ENCODE measurements at places on chromosomes 6 and 20.

DNA sequence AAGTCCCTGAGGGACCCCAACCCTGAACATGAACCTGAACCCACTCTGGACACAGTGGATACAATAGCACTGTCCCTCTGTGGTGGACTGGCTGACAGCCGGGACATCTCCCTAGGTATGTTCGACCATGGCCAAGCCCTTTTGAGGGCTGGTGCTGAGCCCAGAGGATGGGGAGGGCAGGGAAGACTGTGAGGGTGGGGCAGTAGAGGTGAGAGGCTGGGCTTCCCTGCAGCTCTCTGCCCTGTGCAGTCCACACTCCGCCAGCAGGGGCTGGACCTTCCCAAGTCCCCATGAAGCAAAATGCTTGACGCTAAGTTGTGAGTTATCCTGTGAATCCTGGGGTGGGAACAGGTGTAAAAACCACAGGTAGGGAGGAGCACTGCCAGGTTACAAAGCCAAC lies 11.5 kb downstream of the LPIN3 start:
- no peak for DNase-seq

DNA sequence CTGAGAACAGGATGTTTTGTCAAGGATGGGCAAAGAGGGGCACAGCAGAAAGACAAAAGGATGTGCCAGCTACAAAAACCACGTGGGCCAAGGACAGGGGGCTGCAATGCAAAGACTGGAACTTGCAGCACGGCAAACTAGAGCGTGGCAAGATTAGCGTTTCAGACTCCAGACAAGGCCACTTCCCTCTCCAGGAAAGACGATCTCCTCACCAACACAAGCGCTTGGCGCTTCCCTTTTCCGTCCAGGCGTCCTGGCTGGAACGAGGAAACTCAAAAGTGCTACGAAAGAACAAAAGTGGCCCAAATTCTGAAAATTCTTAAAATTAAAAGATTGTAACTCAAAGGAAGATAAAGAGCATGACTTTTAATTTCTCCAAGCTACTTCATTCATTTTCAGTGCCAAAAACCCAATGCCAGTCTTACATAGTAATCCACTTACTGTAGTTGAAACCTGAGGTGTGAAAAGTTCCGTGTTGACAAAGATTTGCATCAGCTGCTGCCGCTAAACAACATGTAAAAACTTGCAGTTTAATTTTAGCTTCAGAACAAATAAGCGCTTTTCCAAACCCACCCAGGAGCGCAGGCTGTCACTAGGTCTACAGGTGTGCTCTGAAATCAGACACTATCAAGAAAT lies 207.1 kb upstream of the RREB1 start:
- DNase-seq, result peak; percentile 65

GRCh38 chr6:69784595-69785377 lies 12.0 kb downstream of the LMBRD1 start:
- no peak for DNase-seq

DNA sequence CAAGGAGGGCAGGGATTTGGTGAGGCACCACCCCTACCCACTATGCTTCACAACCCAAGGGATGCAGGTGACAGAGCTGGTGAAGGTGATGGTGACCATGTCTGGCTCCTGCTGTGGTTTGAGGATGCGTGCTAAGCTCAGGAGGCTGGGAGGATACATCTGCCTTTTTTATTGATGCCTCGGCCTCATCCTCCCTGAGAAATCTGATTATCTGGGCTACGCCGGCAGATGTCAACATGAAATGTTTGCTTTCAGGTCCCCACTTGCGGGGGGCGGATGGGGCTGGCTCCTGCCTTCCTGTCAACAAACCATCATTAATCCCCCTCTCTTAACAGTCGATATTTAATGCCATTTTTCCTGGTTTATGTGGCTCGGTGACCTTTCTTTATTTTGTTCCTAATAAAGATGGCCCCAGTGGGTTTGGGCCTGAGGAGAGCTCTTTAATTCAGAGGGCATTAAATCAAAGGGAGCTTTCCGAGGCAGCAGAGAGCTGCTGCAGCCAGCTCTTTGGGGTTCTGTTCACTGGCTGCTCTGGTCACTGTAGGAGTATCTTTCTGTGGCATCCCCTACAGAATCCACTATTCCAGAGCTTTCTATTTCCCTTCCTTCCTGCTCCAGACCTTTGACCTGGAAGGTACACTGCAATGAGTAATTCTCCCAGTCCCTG lies 33.5 kb upstream of the LRFN2 start:
- no peak for DNase-seq

DNA sequence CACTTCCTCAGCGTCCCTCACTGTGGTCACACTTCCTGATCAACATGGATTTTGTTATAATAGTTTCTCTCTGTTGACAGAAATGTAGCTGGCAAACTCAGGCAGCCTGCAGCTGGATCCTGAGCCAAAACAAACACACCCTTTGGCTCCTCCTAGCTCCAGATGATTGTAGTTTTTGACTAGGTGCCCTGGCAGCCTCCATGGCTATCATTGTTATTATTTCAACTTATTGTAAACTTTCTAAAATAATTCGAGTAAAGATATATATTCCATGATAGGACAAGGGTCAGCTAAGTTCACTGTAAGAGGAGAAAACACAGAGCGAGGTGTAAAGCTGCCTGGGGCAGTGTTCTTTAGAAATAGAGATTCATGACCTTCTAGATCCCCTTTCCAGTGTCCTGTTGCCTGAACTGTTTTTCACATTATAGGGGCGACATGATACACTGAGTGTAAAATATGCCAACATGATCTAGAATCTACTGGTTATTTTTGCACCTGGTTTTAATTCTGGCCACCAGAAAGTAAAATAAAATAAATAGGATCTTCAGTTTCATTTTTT lies 98.2 kb upstream of the HDGFL1 start:
- DNase-seq, result no peak

- no peak for DNase-seq
These were observed 146.5 kb downstream of the TBC1D32 start for GRCh38 chr6:121187833-121188200.

DNA sequence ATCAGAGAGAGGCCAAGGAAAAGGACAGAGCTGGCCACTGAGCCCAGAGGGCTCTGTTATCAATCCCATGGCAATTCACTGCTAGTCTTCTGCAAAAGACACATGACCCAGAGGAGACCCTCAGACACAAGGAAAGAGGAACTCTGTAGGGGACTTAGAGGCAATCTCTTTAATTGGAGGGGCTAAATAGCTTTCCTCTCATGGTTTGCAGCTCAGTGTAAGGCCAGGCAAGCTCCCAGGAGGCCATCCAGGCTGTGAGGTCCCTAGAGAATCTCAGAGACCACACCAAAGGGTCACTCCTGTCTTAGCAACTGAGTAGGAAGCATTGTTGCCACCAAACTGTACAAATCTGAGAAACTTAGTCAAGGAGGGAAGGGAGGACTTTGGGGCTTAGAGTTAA lies 10.0 kb upstream of the HLA-DOA start:
- no peak for DNase-seq

DNA sequence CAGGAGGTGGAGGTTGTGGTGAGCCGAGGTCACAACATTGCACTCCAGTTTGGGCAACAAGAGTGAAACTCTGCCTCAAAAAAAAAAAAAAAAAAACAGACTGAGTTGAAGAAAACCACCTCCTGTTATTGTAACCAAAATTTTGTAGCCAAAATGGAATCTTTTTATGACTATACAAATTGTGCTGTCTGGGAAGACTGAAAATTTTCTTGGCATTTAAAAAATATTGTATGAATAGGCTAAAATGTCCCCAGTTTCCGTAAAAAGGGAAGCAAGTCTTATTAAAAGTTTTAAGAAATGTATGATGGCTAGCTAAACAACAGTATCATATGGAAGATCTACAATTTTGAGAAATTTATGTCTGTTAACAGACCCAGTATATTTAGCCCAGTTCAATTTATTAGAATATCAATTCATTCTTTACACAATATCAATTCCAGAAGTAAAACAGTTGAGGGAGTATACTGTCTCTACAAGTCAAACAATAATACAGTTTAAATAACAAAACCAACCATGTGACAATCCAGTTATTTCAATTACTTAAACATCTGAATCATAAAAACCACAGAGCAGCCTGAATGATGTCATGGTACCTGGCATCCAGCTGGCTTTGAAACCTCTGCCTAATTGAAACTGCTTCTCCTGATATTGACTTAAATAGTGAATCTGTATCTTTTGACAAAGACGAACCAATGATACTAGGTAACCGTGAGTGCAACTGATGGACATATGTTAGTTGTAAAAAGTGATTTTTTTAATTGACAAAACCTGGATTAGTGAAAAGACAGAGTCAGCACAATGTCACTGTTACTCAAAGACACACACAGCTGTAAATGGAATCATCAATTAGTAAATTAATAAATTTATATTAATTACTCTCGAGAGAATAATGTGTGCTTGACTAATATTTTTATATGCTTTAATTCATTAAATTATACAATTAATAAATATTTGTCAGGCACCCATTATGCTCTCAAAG lies 166.6 kb upstream of the MARCKS start:
- peak; percentile 74 for DNase-seq

GRCh38 chr6:98777762-98778161 lies 56.6 kb upstream of the POU3F2 start:
- no peak for DNase-seq

DNA sequence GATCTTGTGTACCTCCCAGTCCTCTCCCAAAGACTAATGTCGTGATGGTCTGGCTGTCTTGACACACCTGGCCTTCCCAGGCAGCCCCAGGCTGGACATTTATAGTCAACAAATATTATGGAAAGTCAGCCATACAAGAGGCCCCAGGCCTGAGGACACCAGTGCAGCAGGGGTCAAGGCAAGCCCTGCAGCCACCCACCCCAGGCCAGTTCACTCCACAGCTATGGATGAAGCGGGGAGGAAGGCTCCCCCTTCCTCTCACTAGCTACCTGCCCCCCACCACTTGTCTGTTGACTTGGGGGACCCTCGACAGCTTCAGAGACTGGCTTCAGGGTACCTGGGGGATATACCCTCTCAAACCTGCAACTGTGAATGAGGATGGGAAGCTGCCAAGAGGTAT lies 132.1 kb downstream of the MRPL14 start:
- no peak for DNase-seq

- peak; percentile 94 for DNase-seq
These were observed 10.7 kb downstream of the MAPRE1 start for GRCh38 chr20:32830437-32830836.

DNA sequence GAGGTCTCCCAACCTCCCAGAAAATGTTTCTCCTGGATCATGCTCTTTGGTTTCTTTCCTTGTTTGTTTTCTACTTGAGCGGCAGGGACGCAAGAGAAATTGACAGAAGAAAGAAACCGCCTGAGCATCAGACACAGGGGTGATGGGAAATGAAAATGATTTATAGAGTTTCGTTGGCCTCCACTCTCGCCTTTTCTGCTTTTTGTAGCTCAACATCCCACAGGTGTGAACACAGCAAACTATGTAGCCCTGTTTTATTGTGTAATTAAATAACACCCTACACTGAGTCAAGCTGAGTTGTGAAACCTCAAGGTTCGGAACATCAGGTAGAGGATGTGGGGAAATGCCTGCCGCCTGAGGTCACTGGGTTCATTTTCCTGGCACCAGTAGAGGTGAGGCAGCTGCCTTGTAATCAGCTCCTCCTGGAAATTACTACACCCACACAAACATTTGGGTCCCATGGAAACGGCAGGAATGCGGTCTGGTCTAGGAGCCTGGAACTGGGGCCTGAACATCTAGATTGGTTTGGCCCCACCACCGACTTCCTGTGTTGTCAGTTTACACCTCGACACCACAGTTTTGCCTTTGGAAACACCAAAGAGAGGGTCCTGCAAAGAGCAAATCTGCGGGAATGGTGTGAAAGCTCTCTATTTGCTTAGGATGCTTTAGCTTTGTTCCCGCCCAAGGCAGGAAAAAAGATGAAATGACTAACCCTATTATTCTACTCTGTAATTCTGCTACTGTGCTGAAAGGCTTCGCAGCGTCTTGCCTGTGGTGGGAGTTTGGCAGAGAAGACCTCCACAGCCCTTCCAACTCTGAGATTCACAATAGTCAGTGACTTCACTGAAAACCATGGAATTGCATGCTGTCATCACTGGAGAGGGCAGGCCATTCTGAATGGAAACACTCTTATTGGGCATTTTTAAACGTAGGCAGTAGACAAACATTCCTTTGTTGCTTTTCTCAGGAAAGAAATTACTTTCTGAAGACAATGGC lies 53.0 kb downstream of the ADAT2 start:
- DNase-seq, result no peak

GRCh38 chr20:48098099-48098498 lies 312.8 kb upstream of the SULF2 start:
- no peak for DNase-seq

- no peak for DNase-seq
These were observed 135.0 kb downstream of the SLC16A10 start for GRCh38 chr6:111222341-111222740.

DNA sequence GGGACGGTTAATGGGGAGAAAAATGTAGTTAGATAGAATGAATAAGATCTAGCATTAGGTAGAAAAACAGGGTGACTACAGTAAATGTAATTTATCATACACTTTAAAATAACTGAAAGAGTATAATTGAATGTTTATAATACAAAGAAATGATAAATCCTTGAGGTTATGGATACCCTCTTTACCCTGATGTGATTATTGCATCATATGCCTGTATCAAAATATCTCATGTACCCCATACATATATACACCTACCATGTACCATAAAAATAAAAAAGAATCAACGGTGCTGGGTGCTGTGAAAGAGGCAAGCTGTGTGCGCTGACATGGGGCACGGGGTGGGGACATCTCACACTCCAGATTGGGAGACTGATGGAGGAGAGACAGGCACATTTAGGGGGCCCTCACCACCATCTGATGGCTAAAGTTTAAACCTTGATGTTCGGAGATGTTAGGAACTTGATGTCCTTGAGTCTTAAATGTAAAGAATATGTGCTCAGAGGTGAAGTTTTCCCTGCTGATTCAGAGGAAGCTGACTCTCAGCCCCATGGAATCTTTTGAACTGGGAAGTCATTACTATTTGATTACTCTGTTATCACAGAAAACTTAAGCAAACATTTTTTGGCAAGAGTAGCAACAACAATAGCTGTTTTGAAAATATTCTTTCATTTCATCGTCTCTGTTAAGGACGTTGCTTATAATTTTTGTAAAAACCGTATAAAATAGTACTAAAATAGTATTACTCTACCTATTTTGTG lies 26.4 kb upstream of the RFPL4B start:
- no peak for DNase-seq

- no peak for DNase-seq
These were observed 116.9 kb upstream of the SCGN start for GRCh38 chr6:25534942-25535631.

DNA sequence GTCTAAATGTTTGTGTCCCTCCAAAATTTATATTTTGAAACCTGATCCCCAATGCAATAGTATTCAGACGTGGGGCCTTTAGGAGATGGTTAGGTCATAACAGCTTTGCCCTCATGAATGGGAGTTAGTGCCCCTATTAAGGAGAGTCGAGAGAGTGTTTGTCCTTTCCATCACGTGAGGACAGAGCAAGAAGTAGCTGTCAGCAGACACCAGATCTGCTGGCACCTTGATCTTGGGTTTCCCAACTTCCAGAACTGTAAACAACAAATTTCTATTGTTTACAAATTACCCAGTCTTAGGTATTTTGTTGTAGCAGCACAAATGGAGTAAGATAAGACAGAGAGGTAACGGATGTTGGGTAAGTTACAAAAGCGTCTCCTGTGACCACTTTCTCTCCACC lies 46.6 kb downstream of the FAM50B start:
- no peak for DNase-seq

GRCh38 chr20:45044601-45045000 lies 56.3 kb downstream of the KCNS1 start:
- DNase-seq, result peak; percentile 40
